ENCODE measurements at places on chromosomes 12 and 14. TPM values are rescaled to one million over a fixed set of nuclear protein-coding genes. Genes with fewer than 3 reads are reported as not detected.

The LIN52 gene
- 11.3 TPM for total RNA-seq

The SRRM4 gene
- total RNA-seq = 1.1 TPM

The SMCO3 gene
- not detected for total RNA-seq

The GALNT9 gene
- 2.0 TPM for total RNA-seq

The TBC1D30 gene
- total RNA-seq = 5.7 TPM

The PPP1R3E gene
- total RNA-seq = 4.4 TPM

The EML5 gene
- total RNA-seq = 0.55 TPM

The PUS7L gene
- 23.2 TPM for total RNA-seq

The PSMD9 gene
- 33.1 TPM for total RNA-seq

The RPL10L gene
- not detected for total RNA-seq

The SLC6A13 gene
- not detected for total RNA-seq

DNA sequence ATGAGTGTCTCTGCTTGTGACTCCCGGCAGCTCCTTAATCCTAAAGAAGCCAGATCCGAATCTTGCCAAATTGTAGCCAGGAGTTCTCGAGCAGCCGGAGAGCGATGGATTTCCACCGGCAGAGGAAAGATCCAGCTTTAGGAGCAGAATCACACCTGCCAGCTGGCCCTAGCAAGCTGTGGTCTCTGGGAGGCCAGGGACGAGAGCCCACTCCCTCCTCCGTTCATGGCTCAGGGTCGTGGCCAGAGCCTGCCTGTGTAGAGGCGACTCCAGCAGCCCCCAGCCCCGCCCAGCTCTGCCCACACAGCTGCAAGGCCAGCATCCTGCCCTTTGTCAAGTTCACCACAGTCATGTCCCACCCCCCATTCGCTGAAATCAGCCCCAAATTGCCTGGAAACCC is 121.0 kb downstream of the SCARB1 start:
- H3K4me1 ChIP-seq = peaks cover 10% of the 10 kb centered on the region
- no peak for DNase-seq
- no peak overlapping the region for H3K4me3 ChIP-seq
- H3K27ac ChIP-seq = no peak overlapping the region
- H3K27me3 ChIP-seq = no peaks in the 10 kb centered on the region

DNA sequence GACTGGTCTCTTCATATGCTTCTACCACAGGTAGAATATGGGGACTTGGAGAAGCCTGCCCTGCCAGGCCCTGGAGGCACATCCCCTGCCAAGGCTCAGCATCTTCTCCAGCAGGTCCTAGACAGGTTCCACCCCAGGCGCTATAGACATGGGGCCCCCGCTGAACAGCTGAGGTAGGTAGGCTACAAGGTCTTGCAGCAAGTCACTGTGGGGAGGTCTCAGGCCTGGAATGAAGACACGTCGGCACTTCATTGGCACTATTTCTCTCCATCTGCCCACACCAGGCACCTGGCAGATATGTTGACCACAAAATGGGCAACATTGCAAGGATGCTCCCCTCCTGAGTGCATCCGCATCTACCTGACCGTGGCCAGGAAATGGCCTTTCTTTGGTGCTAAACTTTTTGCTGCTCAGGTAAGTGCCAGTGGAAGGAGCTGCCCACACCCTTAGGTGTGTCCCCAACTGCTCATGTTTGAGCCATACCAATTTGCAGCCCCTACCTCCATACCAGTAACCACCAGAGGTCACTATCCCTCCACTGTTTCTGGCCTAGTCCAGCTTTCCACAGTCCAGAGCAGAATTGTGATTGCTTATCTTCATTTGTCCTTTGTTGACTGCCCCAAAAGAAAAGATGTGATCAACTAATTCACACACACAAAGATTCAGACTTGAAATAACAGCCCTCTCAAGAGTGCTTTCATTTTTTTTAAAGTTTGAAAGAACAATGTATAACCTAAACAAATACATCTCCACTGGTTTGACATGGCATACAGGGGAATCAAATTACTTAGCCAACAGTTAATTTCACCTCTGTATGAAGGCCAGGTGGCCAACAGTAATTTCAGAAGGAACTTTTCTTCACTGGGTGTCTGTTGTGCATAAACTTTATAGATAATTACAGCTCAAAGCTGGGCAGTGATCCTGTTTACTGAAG is 16.1 kb downstream of the PIGH start:
- H3K27ac ChIP-seq = no peak overlapping the region
- H3K27me3 ChIP-seq = no peaks in the 10 kb centered on the region
- H3K4me3 ChIP-seq = no peak overlapping the region
- no peaks in the 10 kb centered on the region for H3K4me1 ChIP-seq
- H3K36me3 ChIP-seq = peaks cover 18% of the 10 kb centered on the region

DNA sequence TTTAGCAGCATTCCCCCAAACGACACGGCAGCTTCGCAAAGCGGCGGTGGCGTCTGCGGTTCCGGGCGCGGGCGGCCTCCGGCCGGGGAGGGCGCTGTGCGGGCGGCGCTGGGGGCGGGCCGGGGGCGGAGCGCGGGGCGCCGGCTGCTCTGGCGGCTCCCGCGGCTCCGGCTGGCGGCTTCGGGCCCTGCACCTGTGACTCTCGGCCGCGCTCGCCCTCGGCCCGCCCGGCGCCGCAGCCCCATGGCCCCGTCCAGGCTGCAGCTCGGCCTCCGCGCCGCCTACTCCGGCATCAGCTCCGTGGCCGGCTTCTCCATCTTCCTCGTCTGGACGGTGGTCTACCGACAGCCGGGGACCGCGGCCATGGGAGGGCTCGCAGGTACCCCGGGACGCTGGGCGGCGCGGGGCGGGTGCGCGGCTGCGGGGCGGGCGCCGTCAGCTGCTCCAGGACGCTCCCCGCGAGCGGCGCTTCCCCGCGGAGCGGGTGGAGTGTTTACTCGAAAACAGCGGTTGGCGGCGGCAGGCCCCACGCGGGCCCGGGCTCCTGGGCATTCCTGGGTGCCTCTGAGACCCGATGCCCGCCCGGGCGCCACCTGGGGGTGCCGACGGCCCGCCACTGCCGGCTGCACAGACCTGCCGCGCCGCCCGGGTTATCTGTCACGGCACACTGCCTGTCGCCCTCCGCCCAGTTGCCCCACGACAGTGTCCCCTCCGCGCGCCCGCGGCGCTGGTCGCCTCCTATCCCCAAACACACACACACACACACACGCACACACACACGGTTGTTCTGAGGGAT is at the start of gene SLC48A1:
Gene SLC48A1, plus strand, starts transcription at position 177 of the 796 bp plus-strand sequence. Its CDS starts 67 bp downstream, at position 244.
- H3K4me3 ChIP-seq = peak within 1 kb of the TSS; percentile 56
- H3K27ac ChIP-seq = no peak within 1 kb of the TSS
- peaks cover 17% of the 10 kb centered on the region for H3K27me3 ChIP-seq
- peaks cover 17% of the 10 kb centered on the region for H3K4me1 ChIP-seq

GRCh38 chr12:13571035-13571434 is 374.5 kb downstream of the EMP1 start:
- no peaks in the 10 kb centered on the region for H3K4me1 ChIP-seq
- DNase-seq = no peak
- no peaks in the 10 kb centered on the region for H3K27me3 ChIP-seq

- H3K4me3 ChIP-seq = no peak overlapping the region
- no peaks in the 10 kb centered on the region for H3K36me3 ChIP-seq
- no peak overlapping the region for H3K27ac ChIP-seq
- DNase-seq = no peak
Observed at GRCh38 chr12:104626069-104626837, 169.5 kb downstream of the CHST11 start.

- no peaks in the 10 kb centered on the region for H3K27me3 ChIP-seq
- H3K4me1 ChIP-seq = no peaks in the 10 kb centered on the region
- no peak overlapping the region for H3K4me3 ChIP-seq
- H3K27ac ChIP-seq = no peak overlapping the region
- H3K36me3 ChIP-seq = no peaks in the 10 kb centered on the region
Observed at GRCh38 chr12:11130999-11131398, 3.4 kb downstream of the TAS2R30 start.

DNA sequence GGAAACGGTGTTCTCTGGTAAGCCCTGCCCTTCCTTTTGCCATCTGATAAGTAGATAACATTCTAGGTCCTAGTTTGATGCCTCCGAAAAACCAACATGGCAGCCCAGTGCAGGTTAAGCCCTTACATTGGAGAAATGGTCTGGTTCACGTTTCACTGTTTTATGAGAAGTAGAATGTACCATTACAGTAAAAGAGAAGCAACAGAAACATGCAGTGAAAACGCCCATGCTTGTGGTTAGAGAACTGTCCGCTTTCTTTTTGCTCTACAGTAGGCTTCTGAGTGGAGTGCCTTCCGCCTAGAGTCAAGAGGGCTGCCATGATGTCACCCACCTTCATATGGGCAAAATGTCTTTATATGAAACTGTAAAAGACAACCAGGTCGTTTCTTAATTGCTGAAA is 190.4 kb upstream of the BCL2L14 start:
- no peak overlapping the region for H3K27ac ChIP-seq
- H3K27me3 ChIP-seq = no peaks in the 10 kb centered on the region
- DNase-seq = no peak
- H3K4me1 ChIP-seq = peaks cover 10% of the 10 kb centered on the region

GRCh38 chr14:97408503-97408902 is 611.3 kb downstream of the VRK1 start:
- no peak overlapping the region for H3K27ac ChIP-seq
- DNase-seq = no peak
- peaks cover 5% of the 10 kb centered on the region for H3K4me1 ChIP-seq
- no peak overlapping the region for H3K4me3 ChIP-seq
- no peaks in the 10 kb centered on the region for H3K27me3 ChIP-seq

DNA sequence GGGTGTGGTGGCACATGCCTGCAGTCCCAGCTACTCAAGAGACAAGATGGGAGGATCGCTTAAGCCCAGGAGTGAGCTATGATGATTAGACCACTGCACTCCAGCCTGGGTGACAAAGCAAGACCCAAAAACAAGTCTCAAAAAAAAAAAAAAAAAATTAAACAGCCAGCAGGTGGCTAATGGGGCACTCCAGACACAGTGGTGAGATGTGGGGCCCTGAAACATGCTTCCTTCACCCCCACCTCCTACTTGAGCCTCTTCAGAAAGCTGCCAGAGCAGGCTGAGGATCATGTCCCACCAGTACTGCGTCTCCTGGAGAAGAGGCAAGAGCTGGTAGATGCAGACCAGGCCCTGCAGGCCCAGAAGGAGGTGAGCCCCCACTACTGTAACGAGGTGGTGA is 2.1 kb downstream of the CFAP73 start:
- H3K4me3 ChIP-seq = no peak overlapping the region
- H3K4me1 ChIP-seq = peaks cover 20% of the 10 kb centered on the region

DNA sequence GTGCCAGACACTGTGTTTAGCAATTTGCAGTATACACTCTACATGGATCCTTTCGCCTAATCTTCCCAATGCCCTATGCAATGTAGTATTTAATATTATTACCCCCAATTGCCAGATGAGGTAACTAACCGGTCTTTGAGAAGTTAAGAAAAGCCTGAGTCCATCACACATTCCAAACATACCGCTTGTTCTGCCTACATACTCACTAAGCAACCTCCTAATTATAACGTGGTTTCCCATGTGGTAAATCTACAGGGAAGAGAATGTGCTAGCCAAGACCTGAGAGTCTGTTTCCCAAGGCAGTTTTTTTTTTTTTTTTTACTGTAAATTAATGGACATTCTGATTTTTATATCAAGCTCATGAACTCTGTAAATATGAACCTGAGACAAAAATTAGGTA is 37.2 kb downstream of the ATP2B1 start:
- no peak overlapping the region for H3K27ac ChIP-seq
- no peaks in the 10 kb centered on the region for H3K4me1 ChIP-seq
- no peak for DNase-seq
- no peak overlapping the region for H3K4me3 ChIP-seq
- H3K27me3 ChIP-seq = no peaks in the 10 kb centered on the region

DNA sequence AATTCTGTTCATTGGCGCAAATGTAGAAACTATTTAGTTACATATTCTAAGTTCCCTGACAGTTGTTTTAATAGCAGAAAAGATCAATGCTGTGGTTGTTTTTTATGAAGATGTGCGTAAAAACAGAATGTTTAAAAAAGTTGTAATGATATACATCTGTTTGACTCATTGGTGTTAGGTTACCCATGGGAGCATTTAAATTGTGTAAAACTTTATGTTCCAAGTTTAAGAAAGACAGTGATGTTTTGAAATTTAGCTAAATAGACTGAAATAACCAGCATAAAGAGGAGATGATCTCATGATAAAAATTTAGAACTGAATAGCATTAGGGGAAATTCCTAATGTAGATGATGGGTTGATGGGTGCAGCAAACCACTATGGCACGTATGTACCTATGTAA is 3.6 kb downstream of the PELI2 start:
- no peak overlapping the region for H3K27ac ChIP-seq
- DNase-seq = no peak
- H3K4me1 ChIP-seq = peaks cover 5% of the 10 kb centered on the region
- H3K4me3 ChIP-seq = no peak overlapping the region

GRCh38 chr14:23042162-23042965 is at the start of gene PSMB11:
TSS of gene PSMB11 (plus strand) at chr14:23042212. CDS start at chr14:23042226, 14 bp downstream.
- no peaks in the 10 kb centered on the region for H3K36me3 ChIP-seq
- H3K4me3 ChIP-seq = no peak within 1 kb of the TSS
- no peaks in the 10 kb centered on the region for H3K4me1 ChIP-seq
- DNase-seq = no peak
- H3K27ac ChIP-seq = no peak within 1 kb of the TSS

- no peaks in the 10 kb centered on the region for H3K36me3 ChIP-seq
- H3K27me3 ChIP-seq = no peaks in the 10 kb centered on the region
- H3K27ac ChIP-seq = no peak overlapping the region
- no peak for DNase-seq
Observed at GRCh38 chr14:52656905-52657304, 38.5 kb downstream of the ERO1A start.

- no peak overlapping the region for H3K27ac ChIP-seq
- peaks cover 22% of the 10 kb centered on the region for H3K36me3 ChIP-seq
- no peaks in the 10 kb centered on the region for H3K4me1 ChIP-seq
- H3K4me3 ChIP-seq = no peak overlapping the region
- no peak for DNase-seq
Observed at GRCh38 chr12:125105600-125105999, 40.4 kb downstream of the AACS start.

DNA sequence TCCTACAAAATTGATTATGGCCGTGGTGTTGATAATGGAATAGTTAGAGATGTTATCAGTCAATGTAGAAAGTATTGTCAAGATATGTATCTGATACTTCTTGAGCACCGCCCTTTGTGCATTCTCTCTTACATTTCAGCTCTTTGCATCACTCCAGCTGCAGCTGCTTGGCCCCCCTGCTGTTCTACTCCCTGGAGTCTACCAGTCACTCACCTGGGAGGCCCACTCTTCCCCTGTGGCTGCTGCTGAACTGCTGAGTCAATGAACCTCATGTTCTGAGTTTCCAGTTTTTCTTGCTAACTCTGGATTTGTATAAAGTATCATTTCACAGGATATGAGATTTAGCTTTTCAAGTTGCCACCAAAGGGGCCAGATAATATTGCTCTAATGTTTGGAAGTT is 312.8 kb upstream of the SLC16A7 start:
- DNase-seq = no peak
- H3K4me3 ChIP-seq = no peak overlapping the region
- no peaks in the 10 kb centered on the region for H3K27me3 ChIP-seq
- H3K36me3 ChIP-seq = no peaks in the 10 kb centered on the region
- peaks cover 5% of the 10 kb centered on the region for H3K4me1 ChIP-seq

DNA sequence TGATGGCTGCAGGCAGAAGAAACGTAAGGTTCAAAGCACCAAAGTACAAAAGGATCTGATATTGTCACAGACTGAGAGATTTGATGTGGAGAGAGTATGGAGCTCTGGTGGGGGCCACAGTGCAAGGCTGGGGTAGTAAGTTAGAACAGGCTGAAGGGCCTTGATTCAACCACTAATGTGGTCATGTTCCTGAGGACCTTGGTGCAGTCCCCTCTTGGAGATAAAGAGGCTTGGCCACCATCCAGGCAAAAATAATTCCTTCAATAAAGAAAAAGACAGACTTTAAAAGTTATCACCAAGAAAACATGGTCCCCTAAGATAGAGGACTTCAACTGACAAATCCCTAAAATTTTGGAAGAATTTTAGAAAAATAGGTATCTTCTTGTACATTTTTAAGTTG is 17.4 kb downstream of the CAPZA3 start:
- H3K4me3 ChIP-seq = no peak overlapping the region
- no peaks in the 10 kb centered on the region for H3K27me3 ChIP-seq
- no peaks in the 10 kb centered on the region for H3K36me3 ChIP-seq
- peaks cover 11% of the 10 kb centered on the region for H3K4me1 ChIP-seq
